ENCODE measurements at places on chromosomes 4 and X. TPM values are rescaled to one million over a fixed set of nuclear protein-coding genes. Genes with fewer than 3 reads are reported as not detected.

The NDNF gene
- not detected for total RNA-seq

The IQCM gene
- total RNA-seq = not detected

DNA sequence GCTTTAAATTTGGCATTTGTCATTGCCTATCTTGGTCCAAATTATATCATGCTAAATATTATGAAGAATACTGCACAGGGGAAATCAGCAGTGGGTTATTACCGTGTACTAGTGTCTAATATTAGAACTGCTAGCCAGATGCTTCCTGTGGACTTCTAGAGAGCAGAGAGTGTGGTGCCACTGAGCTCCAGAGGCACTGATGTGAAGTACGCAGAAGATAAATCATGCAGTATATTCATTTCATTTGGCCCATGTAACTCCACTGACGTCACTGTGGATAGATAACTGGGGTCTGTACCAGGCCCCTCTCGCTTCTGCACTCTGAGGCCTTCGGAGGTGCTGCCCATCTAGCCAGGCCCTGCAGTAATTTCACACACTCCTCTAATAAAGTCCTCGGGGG, 80.0 kb downstream of the ALPK1 start:
- DNase-seq = no peak

GRCh38 chr4:952881-953573, 20.3 kb downstream of the DGKQ start:
- DNase-seq = no peak

DNA sequence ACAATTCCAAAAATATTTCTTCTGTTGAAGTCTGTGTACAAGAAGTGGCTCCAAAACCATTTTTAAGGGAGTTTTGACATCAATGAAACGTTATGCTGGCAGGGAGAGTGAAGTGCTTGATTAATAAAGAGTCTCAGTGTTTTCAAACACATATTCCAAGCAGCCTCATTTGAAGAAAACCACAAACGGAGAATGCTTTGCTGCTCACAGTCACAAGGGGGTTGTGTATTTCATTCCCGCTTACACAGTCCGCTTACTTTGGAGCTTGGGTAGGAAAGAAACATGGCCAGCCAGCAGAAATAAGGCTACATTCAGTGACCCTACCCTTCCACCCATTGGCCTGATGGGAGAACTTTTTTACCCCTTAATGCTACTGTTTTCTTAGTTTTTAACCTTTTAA, 586.2 kb downstream of the RAB28 start:
- DNase-seq = peak; percentile 83

GRCh38 chrX:1903236-1903935, 288.5 kb downstream of the ASMT start:
- DNase-seq = no peak

DNA sequence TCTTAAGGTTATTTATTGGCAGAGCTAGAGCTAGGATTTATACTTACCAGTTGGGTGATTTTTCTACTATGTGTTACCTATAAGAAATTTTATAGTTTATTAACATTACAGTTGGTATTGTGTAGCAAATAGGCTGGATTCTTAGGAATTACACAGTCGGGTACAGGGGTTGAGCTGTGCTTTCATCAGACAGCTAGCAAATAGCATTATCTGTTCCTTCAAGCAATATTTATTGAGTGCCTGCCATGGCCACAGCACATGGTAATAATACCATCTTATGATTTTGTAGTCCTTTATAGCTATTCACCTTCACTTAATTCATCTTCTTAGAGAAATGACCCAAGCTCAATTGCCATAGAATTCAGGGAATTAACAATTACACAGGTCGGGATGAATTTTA, 109.4 kb upstream of the PACRGL start:
- no peak for DNase-seq

DNA sequence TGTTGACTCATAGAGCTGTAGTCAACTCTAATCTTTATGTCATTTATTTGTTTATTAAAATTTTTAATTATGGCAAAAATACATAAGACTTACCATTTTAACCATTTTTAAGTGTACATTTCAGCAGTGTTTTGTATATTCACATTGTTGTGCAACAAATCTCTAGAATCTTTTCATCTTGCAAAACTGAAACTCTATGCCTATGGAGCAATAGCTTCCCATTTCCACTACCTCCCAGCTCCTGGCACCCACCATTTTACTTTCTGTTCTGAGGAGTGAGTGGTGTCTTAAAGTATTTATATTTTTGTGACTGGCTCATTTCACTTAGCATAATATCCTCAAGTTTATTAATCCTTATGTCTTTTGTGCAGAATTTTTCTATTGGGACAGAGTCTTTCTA, 181.0 kb downstream of the GPAT3 start:
- no peak for DNase-seq

DNA sequence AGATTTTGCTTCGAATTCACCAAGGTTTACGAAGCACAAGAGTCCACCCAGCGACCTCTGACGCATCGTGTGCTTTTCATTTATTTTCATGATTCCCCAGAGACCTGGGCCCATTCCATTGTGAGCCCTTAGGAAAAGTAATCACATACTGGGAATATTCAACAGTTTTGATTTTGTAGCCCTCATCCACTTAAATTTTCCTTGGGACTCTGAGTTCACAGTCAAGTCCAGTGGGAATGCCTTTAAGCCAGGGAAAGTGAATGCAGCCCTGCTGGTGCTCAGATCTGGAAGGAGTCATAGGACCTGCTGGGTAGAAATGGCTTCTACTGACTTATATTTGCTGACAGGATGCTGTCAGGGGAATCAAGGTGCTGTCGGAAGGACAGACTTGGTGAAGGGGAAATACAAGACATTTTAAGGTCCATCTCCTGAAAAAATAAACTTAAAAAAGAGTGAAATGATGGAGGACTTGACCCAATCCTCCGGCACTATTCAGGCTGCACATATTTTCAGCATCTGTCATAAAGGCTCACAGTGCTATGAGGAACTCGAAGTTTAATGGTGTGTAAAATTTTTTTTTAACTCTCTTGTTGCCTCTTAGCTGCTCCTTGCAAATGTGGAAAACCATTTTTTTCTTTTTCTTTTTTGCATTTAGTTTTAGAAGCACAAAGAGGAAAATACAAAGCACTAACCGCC, 204.9 kb downstream of the MID1 start:
- no peak for DNase-seq

- DNase-seq = no peak
These were observed 95.3 kb downstream of the SH3RF1 start for GRCh38 chr4:169175476-169175875.

GRCh38 chr4:94519019-94519418, 67.3 kb downstream of the PDLIM5 start:
- DNase-seq = no peak

GRCh38 chr4:6900956-6901355, 8.7 kb upstream of the TBC1D14 start:
- no peak for DNase-seq

- no peak for DNase-seq
These were observed 103.6 kb upstream of the BMP3 start for GRCh38 chr4:80926891-80927290.
